Stimulated activated CD8-positive, alpha-beta memory T cell treated with anti-CD3 and anti-CD28 coated beads, Interleukin-4, amount 100 ng/mL, for 4 hours (primary cell): ENCODE measurements at places on chromosomes 3 and 15.

DNA sequence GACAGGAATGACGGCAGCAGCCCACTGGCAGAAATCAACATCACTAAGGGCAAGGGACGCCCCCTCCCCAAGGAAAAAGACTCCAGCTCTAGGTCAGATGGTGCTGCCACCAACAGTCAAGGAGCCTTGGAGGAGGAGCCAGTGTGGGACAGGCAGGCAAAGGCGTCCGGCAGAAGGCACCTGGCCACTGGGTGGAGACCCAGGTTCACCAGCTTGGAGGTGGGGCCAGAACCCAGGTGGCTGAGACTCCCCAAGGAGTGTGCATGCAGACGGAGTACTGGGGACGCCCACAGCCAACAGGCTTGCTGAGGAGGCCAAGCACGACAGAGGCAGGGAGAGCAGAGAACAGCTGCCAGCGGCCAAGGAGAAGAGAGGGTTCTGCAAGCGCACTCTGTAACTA, 35.2 kb downstream of the PTPN23 start:
- DNase-seq: no peak

- peak; percentile 56 for DNase-seq
These were observed 15.9 kb downstream of the IVD start for GRCh38 chr15:40421246-40422157.

GRCh38 chr15:100720406-100720967, 118.1 kb downstream of the ASB7 start:
- DNase-seq: no peak

DNA sequence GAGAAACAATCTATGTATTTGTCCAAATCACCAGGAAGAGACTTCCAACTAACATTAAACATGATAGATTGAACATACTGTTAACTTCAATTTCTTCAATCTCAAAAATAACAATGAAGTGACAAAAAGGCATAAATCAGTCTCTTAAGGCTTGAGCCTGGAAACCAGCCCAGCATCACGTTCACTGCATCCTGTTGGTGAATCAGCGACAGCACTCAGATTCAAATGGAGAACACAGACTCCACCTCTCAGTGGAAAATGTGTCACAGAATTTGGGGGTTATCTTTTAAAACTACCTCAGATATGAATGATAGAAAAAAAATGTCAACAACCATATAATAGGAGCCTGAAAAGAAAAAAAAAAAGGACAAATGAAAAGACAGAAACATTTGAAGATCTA, 212.0 kb downstream of the MINAR1 start:
- no peak for DNase-seq
